ENCODE measurements at places on chromosomes 1 and 21.

DNA sequence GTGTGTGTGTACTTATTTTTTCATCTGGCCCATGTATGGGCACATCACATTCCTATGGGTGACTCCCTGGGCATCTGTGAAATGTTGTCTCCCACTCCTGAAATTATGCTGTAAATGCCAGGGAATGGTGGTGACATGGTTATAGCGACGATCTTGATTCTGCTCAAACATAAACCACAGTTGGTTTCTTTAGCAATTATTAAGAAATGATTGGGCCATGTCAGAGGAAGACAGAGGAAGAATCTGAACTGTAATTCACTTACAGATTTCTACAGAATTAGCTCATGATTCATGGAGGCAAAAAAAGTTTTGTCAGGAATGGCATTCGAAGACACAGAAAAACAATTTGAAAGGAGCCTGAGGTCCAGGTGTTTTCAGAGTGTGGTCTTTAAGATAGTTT is 25.8 kb upstream of the KCNE1 start:
- DNase-seq, result no peak

- no peak for DNase-seq
Observed at GRCh38 chr1:207992677-207993236, 81.8 kb upstream of the CD34 start.

DNA sequence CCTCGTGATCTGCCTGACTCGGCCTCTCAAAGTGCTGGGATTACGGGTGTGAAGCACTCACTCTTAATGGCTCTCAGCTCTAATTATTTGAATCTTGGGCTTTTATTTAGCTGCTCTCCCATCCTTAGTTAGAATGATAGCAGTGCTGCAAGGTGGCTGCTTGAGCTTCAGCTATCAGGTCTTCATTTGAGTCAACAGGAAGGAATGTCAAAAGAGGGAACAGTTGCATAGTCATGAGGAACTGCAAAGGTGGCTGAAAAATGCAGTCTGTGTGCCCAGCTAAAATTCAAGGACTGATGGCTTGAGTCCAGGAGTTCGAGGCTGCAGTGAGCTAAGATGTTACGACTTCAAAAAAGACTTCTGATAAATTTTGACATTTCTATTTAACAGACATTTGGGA is 55.6 kb downstream of the UCK2 start:
- DNase-seq, result no peak

- no peak for DNase-seq
Observed at GRCh38 chr21:29218749-29219148, 80.0 kb upstream of the BACH1 start.

- DNase-seq, result no peak
Observed at GRCh38 chr1:43830802-43831201, 102.8 kb upstream of the ARTN start.

Data from germinal center (tissue), 1 donor.